ENCODE measurements at places on chromosomes 12 and 14. TPM values are rescaled to one million over a fixed set of nuclear protein-coding genes. Genes with fewer than 3 reads are reported as not detected.

SCN8A gene
- polyA plus RNA-seq = 0.07 TPM

TTC9 gene
- polyA plus RNA-seq = 0.95 TPM

CMKLR1 gene
- 1.6 TPM for polyA plus RNA-seq

PPFIA2 gene
- 0.66 TPM for polyA plus RNA-seq

KIF26A gene
- 7.1 TPM for polyA plus RNA-seq

NOXRED1 gene
- polyA plus RNA-seq = 0.09 TPM
